ENCODE measurements at places on chromosomes 3 and 15.

DNA sequence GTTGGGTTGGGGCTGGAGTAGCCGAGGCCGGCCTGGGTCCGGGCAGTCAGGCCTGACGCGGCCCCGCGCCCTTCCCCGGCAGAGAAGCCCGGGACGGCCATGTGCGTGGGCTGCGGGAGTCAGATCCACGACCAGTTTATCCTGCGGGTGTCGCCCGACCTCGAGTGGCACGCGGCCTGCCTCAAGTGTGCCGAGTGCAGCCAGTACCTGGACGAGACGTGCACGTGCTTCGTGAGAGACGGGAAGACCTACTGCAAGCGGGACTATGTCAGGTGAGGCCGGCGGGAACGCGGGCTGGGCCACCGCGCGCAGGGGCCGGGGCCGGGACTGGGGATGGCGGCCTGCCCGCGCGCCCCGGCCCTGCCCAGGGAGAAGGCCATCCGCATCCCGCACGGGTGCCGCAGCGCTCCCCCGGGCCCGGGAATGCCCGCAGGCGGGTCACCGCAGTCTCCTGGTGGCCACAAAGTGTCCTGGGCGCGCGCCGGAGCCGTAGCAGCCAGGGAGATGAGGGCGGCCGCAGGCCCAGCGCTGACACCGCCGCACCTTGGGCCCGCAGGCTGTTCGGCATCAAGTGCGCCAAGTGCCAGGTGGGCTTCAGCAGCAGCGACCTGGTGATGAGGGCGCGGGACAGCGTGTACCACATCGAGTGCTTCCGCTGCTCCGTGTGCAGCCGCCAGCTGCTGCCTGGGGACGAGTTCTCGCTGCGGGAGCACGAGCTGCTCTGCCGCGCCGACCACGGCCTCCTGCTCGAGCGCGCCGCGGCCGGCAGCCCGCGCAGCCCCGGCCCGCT lies 1.3 kb downstream of the ISL2 start:
- DNase-seq, result no peak

- DNase-seq, result no peak
Measured at GRCh38 chr3:112394003-112394640, 61.2 kb downstream of the CD200 start.

DNA sequence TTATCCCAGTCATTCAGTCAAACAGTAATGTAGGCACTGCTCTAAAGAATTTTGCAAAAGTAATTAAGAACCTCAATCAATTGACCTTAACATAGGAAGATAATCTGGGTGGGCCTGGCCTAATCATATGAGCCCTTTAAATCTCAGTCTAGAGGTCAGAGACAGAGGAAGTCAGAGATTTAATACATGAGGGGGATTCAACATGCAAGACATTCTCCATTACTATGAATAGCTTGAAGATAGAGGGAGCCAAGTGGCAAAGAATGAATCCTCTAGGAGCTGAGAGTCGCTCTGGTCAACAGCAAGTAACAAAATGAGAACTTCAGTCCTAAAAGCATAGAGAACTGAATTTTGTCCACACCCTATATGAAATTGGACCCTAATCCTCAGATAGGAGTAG lies 39.0 kb upstream of the MBNL1 start:
- no peak for DNase-seq

GRCh38 chr3:183912895-183913579 lies 28.4 kb upstream of the PARL start:
- DNase-seq, result peak; percentile 58

DNA sequence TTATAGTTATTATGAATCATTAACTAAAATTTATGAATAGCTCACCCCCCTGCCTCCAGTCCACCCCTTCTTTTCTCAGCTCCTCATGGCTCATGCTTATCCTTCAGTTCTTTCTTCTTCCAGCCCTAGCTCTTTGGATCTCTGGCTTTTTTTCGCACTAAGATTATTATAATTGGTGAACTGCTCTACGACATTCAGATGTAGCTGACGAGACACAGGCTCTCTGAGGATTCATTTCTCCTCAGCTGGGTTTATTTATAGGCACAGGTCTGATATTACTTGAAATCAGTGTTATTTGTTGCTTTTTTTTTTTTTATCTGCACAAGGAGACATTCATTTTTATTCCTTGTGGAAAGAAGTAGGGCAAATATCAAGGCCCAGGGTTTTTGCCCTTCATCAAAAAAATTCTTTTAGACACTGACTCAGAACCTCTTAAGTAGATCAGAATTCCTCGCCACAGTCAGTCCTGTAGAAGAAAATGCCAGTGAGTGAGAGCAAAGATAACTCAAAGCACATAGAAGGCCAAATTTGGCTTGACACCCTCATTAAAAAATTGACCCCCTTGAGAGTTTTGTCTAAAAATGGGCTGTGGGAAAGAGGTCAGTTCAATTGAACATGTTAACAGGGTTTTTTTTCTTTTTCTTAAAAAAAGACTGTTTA lies 106.6 kb downstream of the MYH15 start:
- no peak for DNase-seq

GRCh38 chr15:93414576-93415231 lies 325.7 kb upstream of the RGMA start:
- no peak for DNase-seq

DNA sequence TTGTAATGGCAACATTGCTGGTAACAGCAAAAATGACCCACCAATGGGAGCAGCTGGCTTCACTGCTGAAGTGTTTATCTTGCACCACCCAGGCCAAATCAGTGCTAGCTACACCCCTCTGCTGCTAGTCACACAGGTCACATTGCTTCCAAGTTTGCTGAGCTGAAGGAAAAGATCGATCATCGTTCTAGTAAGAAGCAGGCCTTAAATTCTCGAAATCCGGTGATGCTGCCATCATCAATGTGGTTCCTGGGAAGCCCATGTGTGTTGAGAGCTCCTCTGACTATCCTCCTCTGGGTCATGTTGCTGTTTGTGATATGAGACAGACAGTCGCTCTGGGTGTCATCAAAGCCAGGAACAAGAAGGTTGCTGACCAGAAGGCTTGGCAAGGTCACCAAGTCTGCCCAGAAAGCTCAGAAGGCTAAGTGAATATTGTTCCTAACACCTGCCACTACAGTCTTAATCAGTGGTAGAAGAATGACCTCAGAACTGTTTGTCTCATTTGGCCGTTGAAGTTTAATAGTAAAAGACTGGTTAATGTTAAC lies 21.2 kb downstream of the TM4SF4 start:
- no peak for DNase-seq

DNA sequence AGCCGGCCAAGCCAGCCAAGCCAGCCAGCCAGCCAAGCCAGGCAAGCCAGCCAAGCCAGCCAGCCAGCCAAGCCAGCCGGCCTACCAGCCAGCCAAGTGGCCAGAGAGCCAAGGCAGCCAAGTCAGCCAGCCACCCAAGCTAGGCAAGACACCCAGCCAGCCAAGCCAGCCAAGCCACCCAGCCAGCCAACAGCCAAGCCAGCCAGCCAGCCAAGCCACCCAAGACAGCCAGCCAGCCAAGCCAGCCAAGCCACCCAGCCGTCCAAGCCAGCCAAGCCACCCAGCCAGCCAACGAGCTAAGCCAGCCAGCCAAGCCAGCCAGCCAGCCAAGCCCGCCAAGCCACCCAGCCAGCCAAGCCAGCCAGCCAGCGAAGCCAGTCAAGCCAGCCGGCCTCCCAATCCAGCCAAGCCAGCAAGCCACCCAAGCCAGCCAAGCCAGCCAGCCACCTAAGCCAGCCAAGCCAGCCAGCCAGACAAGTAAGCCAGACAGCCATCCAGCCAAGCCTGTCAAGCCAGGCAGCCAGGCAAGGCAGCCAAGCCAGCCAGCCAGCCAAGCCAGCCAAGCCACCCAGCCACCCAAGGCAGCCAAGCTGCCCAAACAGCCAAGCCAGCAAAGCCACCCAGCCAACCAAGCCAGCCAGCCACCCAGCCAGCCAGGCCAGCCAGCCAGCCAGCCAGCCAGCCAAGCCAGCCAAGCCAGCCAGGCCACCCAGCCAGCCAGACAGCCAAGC lies 200.5 kb downstream of the GOLGA6L6 start:
- DNase-seq, result no peak

GRCh38 chr3:149245738-149246451 lies 24.3 kb upstream of the CP start:
- no peak for DNase-seq

DNA sequence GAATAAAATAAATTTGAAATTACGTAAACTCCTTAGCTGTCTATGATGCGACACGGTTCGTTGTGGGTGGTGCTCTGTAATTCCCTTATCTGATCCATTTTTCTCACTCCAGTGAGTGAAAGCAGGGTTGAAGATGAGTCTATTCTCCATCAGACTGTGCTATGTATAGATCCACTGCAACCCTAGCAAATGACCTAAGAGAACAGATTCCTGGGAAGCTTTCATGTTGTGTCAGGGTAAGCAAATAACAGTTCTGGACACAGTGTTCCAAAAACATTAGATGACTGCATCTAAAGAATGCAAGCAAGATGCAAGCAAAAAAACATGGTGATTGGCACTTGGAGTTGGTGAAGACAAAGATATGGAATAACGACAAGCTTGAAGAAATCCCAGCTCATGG lies 239.3 kb downstream of the SLC9A9 start:
- DNase-seq, result no peak

- DNase-seq, result no peak
Measured at GRCh38 chr15:25057574-25057973, 102.8 kb downstream of the SNRPN start.

- DNase-seq, result no peak
Measured at GRCh38 chr15:99084965-99085364, 19.9 kb upstream of the SYNM start.

DNA sequence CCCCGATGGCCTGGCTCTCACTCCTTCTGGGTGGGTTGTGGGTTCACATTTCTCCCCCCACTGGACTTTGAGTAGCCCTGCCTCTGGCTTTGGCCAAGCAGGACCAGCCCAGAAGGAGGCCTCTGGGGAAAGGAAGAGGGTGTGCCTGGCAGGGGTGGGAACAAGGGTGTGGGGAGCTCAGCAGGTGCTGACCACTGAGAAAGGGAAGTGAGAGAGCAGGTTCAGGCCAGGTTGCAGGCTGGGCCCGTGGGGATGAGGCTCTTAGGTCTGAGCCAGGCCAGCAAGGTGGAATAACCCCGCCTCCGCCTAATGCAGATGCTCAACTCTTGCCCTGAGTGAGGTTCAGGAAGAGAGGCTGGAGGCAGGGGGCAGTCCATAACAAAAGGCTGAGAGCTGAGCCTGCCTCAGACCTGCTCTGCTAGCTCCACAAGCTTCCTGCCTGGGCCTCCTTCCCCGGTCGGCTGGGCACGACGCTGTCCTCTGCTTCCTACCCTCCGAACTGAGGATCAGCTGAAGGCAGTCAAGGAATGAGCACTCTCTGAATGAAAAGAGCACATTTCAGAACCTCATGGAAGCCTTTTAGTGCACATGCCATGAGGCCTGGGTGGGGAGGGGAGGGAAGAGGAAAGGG lies 82.7 kb downstream of the TLE3 start:
- no peak for DNase-seq

GRCh38 chr15:52879904-52880303 lies 89.8 kb upstream of the ONECUT1 start:
- no peak for DNase-seq

- no peak for DNase-seq
Measured at GRCh38 chr3:43525941-43526607, 95.7 kb downstream of the ANO10 start.

GRCh38 chr3:94483403-94483802 lies 420.5 kb downstream of the NSUN3 start:
- no peak for DNase-seq

DNA sequence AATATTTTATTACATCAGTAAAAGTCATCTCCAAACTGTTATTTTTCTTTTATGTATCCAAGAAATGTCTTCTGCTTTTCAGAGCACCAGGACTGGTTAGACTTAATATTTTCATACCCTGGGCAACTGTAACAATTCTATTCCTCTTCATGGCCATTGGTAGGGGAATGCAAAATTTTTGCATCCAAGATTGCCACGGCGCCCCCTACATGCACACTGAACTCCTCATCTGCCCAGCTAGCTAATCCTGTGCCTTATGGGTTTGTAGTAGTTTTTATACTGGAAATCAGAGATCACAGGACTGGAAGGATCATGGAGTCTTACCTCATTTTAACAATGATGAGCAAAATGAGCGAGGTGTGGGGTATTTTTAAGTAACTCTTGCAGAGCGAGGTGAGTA lies 74.2 kb downstream of the CRTC3 start:
- DNase-seq, result no peak

GRCh38 chr3:51340013-51340829 lies 44.9 kb upstream of the MANF start:
- DNase-seq, result no peak

DNA sequence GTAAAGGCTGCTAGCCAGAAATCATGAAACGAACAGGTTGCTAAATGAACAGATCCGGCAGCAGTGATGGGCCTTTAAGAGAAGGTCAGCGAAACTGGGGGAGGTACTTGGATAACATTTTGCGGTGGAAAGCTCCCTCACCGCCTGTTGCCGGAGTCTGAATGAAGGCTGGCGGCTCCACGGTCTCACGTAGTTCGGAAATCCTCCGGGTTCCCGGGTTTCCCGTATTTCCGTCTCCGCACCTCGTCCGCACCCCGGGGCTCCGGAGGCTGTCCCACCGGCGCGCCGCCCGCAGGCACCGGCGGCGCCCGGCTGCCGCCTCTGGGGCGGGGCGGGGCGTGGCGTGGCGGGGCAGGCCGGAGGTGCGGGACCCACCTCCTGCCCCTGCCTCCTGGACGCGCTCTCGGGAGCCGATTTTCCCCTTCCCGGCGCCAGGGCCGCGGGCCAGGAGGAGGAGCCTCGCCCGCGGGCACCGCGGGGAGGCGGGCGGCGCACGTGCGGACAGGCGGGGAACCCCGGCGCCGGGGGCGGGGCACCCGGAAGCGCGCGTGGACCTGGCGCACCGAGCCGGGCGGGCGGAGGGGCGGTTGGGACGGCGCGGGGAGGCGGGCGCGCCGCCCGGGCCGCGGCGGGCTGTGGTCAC lies at the start of gene ZDHHC23:
ZDHHC23 (plus strand) TSS at position 642 of the 643 bp plus-strand sequence. CDS start 790 bp downstream, outside the sequence.
- peak; percentile 85 for DNase-seq

GRCh38 chr15:76866716-76867321 lies 38.3 kb downstream of the SCAPER start:
- DNase-seq, result peak; percentile 32

- no peak for DNase-seq
Measured at GRCh38 chr3:15300323-15301078, 31.9 kb downstream of the SH3BP5 start.

DNA sequence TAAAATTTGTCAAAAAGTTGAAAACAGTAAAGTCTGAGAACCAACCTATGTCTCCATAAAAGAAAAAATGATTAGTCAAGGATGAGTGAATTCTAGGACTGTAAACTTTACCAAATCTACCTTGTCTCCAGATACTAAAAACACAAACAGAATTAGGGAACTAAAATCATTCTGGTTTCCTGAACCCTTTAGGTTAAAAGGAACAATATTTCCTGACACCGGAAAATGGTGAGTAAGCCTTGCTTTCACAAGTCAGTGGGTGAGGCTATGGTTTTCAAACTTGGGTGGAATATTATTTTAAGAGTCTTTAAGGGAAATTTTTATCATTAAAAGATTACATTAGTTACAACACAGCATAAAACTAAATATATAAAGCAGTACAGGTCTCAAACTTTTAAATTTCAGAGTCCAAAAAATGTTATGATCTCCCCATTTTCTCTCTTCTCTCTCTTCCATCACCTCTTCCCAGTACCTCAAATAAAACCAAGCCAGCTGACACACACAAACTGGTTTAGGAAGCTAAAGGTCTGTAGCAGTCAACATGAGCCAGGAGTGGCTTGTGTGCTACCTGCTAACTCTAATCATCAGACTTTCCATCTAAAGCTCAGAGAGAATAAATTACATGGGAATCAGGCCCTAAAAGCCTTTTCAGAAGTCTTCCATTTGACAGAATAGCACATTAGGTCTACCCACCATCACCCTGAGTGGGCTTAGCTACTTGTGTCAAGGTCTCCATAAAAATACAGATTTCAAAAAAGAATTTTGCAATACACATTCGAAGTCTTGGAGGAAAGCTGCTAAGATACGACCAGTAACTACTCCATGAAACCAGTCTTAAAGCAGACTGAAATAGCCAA lies 2.2 kb downstream of the SLC12A6 start:
- DNase-seq, result no peak

GRCh38 chr3:117836296-117836695 lies 1126.7 kb downstream of the TUSC7 start:
- no peak for DNase-seq

Data from HuH-7 (cell line).